ENCODE measurements at places on chromosomes 12 and 14. TPM values are rescaled to one million over a fixed set of nuclear protein-coding genes. Genes with fewer than 3 reads are reported as not detected.

Gene DMAC2L
- 13.4 TPM for total RNA-seq

Gene KRT82
- not detected for total RNA-seq

GRCh38 chr14:93737634-93738033 is 50.7 kb downstream of the PRIMA1 start:
- DNase-seq, result no peak

GRCh38 chr14:59787045-59787674 is 83.4 kb downstream of the RTN1 start:
- DNase-seq, result no peak

DNA sequence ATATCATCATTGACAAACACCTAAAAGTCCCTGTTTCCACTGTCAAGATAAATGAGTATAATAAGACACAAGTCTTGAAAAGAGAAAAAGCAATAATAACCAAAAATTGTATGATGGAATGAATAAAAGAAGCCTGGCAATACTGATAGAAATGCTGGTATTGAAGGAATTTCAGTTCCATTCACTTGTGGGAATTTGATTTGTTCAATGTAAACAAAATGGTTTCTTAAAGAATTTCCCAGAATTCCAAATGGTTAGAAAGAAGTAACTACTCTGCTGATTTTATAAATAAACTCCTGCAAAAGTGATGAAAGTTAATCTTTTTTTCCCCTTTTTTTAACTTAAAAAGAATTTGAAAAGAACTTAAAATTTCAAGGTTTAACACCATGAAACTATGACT is 129.9 kb upstream of the PDZRN4 start:
- no peak for DNase-seq

- no peak for DNase-seq
Observed at GRCh38 chr12:2233034-2233433, 180.2 kb downstream of the CACNA1C start.

DNA sequence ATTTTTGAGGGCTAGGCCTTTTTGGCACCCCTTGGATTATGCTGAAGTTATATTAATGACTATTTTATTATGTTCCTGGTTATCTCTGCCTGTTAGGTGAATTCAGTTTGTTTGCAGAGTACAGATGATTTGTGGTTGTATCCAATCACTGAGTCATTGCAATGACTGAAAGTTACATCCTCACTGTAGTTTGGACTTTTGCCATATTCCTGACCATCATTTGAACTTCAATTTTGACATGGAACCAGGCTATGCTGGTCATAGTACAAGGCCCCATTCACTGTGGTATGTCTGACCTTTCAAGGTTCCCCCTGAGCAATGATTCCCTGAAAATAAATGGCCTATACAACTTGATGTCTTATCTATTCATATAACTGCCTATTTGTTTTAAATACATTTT is 621.0 kb downstream of the CCER1 start:
- DNase-seq, result no peak

Gene SSTR1
- 0.74 TPM for total RNA-seq

- no peak for DNase-seq
Observed at GRCh38 chr14:58794993-58795762, 157.4 kb downstream of the DACT1 start.

Data from posterior vena cava (tissue), 2 donors.